ENCODE measurements at places on chromosomes 7 and 10.

- no peak for DNase-seq
Observed at GRCh38 chr7:135012229-135012628, 25.9 kb downstream of the AGBL3 start.

DNA sequence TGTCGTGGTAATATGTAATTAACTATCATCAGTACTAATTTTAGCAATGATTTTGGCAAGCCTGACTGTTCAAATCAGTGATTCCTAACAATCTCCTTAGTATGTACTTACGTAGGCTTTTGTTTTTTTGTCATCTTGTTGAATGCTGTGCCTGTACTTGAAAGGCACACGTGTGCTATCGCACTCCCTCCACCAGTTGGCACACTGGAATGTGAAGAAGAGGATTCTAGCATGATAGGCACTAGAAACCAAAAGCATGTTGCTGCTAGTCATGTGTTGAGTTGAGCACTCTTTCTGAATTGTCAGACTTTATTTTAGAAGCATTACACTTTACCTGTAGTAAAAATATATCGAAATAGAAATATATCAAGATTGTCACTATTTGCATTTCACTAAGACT is 59.1 kb downstream of the TASOR2 start:
- no peak for DNase-seq

DNA sequence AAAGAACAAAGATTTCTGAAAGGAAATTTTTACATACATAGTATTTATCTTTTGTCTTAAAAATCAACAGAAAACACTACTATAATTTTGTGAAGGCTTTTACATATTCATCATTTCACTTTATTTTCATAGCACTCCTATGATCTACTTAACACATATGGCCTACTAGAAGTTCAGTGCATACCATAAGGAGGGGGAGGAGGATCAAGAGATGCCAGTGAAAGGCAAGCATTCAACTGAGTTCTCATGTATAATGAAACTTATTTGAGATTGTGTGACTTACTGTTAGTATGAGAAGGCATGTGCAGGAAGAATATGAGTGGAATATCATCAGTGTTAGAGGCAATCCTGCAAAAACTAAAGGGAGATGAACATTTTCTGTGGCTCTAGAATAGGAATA is 10.6 kb downstream of the BRAF start:
- DNase-seq: no peak

DNA sequence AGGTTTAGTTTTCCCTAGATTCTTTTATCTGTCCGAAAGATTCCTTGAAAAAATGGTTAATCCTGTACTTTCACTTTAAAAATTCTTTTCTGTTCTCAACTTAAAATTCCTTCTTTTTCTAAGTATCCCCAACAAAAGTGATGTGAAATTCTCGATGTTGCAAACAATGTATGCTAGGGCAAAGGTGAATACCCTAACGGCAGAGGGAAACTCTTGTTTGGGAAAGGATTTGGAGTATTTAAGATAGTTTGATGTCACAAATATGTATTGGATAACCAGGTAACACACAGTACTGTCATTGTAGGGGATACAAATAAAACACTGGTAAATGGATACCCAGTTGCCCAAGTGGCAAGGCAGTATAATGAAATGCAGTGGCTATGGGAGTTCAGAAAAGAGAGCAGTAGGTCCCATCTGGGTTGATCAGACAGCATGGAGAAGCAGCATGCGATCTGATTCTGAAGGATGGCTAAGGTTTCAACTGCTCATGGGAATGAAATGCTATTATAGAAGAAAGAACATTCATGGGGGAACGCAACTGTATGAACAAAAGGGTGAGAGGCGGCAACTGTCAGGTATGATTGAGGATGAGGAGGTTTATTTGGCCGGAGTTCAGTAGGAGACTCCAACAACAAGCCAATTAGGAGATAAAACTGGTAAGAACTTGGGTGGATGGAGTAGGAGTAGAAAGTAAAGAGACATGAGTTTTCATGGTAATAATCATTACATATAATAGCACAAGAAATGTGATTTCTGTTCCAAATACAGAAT is 3.2 kb upstream of the EPC1 start:
- no peak for DNase-seq

DNA sequence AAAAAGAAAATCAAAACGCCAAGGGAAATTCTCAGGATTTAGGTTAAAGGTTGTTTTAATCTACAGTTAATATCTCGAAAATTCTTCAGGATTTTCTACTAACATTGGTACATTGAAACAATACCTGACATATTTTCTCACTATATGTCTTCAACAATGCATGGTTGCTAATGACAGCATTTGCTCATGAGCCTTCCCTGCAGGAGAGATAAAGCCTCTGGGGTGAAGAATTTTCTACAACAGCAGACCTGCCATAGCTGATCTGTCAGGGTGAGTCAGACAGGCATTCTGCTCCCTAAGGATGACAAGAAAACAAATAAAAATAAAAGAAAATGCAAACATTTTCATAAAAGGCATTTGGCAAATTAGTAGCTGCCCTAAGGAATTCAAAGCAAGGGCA is 11.7 kb upstream of the GPR37 start:
- DNase-seq: no peak

GRCh38 chr10:99777918-99778714 is 4.3 kb upstream of the ABCC2 start:
- no peak for DNase-seq

DNA sequence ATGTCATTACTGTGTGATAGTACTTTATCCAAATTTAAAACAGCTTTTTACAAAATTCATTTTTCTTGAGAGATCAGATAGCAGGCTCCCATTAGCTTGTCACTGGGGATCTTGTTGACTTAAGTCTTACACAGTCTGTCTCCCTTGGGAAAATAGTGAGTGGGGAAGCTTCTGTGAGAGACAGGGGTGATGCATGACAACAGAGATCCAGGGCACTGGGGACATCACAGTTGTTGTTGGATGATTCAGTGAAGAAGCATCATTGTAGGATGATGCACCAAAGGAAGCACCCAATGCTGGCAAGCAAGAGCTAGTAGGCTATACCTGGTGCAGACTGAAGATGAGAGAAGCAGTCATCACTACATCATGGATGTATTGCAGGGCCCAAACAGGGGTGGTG is 284.7 kb downstream of the HDAC9 start:
- DNase-seq: no peak

DNA sequence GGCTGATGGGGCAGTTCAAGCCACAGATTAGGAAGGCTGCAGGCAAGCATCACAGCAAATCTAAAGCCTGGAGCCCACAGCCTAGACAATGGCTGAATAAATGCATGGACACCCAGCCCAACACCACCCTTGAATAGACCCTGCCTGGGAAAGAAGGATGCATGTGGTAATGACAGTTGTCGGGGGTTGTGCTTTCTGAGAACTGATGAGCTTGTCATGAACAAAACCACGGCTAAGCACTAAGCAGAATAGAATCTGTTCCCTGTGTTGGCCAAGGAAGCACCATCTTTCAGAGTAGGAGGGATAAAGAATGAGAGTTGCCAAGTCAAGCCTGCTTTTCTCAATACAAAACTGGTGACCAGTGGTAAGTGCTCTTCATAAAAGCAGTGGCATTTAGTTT is 66.1 kb upstream of the JCAD start:
- DNase-seq: no peak

DNA sequence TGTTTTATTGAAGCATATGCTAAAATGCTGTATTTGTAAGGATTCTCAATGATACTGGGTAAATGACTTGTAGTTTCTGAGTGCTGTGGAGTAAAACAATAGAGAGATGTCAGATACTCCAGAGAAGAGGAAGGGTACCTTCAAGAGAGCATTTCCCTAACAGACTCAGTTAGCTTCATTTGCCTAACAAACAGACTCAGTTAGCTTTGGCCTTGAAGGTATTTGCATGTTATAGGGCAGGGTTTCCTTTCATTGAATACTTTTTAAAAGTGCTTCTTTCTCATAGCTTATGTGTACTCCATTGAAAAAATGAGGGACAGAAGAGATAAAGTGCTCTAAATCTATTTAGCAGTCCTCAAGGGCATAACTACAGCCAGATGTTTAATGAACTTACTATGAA is 101.8 kb downstream of the CHN2 start:
- no peak for DNase-seq

DNA sequence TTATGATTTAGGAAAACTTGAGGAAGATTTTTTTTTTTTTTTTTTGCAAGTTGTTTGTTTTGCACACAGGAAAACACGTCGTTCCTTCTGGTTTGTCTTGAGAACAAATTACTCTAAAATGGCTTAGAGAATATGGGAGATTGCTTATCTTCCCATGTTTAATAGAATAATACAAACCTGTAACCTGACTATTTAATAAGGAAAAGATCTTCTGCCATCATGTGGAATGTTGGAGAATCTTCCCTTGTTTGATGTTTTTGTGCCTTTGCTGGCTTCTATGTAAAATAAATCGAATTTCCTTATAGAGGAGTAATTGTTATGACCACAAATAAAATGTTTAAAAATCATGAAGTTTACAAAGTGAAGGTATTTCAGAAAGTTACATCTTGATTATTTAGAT is 818.8 kb downstream of the GATA3 start:
- no peak for DNase-seq

DNA sequence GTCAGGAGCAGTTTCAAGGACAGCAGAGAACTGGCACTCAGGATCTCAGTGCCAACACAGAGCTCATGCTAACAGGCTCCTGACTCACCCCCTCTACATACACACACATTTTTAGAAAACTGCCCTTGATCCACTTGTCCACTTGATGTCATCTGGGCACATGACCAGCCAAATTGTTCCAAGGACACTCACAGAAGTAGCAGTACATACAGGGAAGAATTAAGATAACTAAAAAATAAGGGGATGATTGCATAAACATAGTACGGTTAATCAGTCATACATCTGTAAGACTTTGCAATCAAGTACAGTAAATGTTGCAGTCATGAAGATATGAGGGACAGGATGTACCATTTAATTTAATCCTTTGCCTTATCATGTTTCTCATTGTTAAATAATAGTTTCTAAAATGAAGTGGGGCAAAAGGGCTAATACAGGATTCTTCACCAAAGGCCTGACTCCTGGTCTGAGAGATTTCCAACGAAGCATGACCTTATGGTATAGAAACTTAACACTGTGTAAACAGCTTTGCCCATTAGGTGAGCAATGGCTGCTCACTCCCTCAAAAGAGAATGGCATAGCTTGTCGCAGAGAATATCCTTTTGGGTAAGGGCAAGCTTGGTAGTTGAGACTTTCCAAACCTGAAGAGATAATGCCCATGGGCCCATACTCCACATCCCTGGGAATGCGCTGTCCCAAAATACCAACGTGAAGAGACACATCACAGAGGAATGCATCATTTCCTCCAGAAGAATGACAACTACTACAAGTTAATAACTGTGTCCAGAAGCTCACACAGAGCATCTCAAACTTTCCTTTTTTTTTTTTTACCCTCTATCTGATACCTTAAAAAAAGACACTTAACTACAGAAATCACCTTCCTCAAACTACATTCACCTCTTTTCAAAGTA is 94.1 kb downstream of the ARMH3 start:
- DNase-seq: no peak

GRCh38 chr7:11341285-11341944 is 367.7 kb downstream of the PHF14 start:
- no peak for DNase-seq

- no peak for DNase-seq
Observed at GRCh38 chr7:36400036-36400435, 10.4 kb downstream of the ANLN start.

DNA sequence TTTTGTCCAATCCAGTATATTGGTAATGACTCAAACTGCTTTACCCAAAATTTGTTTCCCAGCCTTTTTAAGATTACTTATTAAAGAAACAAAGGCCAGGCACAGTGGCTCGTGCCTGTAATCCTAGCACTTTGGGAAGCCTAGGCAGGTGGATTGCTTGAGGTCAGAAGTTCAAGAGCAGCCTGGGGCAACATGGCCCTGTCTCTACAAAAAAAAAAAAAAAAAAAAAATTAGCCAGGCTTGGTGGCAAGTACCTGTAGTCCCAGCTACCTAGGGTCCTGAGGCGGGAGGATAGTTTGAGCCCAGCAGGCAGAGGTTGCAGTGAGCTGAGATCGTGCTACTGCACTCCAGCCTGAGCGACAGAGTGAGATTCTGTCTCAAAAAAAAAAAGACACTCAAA is 7.0 kb upstream of the ARHGAP12 start:
- no peak for DNase-seq

DNA sequence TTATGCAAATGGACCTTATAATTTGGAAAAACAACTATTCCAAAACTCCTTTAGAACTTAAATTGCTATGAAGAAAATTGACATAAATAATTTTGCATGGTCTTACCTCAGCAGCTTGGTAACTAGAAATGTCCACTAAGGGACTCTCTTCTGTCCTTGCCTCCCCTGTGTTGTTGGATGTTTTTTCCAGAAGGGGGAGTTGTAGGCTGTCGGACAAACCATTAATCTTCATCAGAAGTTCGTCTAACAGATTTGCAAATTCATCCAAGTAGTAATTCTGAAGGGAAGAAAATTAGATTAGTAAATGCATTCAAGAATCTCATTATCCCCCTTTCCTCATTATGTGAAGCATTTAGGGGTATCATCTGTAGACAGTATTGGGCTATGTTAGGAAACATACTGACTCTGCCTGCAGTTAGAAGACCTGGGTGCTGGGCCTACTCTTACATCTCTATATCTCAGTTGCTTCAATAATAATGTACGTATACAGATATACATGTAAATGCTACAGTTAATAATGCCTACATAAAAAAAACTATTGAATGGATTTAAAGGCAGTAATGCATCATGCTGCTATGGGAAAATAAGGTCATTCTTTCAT is 155.6 kb downstream of the PKD1L1 start:
- no peak for DNase-seq

DNA sequence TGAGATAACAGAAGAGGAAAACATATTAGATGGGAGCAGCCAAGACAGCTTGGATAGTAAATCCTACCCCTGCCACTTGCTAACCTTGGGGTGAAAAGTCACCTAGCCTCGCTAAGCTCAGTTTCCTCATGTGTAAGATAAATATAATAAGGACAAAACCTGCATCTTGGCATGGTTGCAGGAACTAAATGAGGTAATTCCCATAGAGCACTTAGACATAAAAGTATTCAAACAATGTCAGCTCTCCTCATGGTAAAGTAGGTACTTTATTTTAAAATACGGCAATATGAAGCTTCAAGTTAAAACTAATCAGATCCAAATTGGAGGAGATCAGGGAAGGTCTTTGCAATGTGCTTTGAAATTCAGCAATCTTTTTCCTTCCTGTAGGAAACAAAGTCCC is 113.1 kb downstream of the USP6NL start:
- DNase-seq: no peak

DNA sequence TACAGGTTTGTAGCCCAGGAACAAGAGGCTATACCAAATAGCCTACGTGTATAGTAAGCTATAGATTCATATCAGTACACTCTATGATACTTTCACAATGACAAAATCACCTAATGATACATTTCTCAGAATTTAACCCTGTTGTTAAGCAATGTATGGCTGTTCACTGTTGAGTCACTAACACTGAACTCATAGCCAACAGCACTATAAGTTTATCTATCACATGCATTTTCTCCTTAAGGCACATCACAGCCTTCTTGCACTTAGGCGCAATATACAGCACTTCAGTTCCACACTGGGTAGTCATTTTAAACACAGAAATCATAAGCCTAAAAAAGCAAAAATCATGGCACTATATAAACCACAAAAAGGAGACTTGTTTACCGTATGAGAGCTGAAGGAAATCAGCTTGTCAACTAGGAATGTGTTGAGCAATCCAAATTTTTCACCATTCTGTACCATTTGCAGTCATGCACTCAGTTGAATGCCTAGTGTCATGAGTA is 45.6 kb downstream of the ZNF438 start:
- DNase-seq: no peak

GRCh38 chr7:28675429-28675828 is 263.1 kb downstream of the CREB5 start:
- DNase-seq: no peak
